ENCODE measurements at places on chromosomes 11 and 22. TPM values are rescaled to one million over a fixed set of nuclear protein-coding genes. Genes with fewer than 3 reads are reported as not detected.

FXYD6 gene
- total RNA-seq: not detected

CCDC73 gene
- not detected for total RNA-seq

ART1 gene
- total RNA-seq: not detected

CABP2 gene
- total RNA-seq: not detected

LRRC56 gene
- total RNA-seq: 0.88 TPM

MS4A6A gene
- total RNA-seq: not detected

ARHGAP20 gene
- total RNA-seq: 3.5 TPM

SUN2 gene
- total RNA-seq: 95.2 TPM

GRAMD1B gene
- 16.8 TPM for total RNA-seq

RIMBP3C gene
- 0.29 TPM for total RNA-seq

SULT4A1 gene
- under 0.01 TPM for total RNA-seq

MUC6 gene
- not detected for total RNA-seq

Measured in osteoblast (primary cell).